Epithelial cell of alveolus of lung (primary cell): ENCODE measurements at places on chromosomes 12 and 14. TPM values are rescaled to one million over a fixed set of nuclear protein-coding genes. Genes with fewer than 3 reads are reported as not detected.

KRT85 gene
- not detected in 2 replicates for total RNA-seq

ANKS1B gene
- 0.32 TPM in 1 of 2 replicates, not detected in the other for total RNA-seq

CPNE6 gene
- total RNA-seq, result not detected in 2 replicates

CHFR gene
- total RNA-seq, result 22.5 and 31.2 TPM in 2 replicates

MAP3K9 gene
- total RNA-seq, result 0.48 and 1.7 TPM in 2 replicates

PRH2 gene
- total RNA-seq, result 0.13 and 0.48 TPM in 2 replicates

CIROP gene
- 0.88 TPM in 1 of 2 replicates, not detected in the other for total RNA-seq

NRIP2 gene
- 1.0 TPM in 1 of 2 replicates, not detected in the other for total RNA-seq

SLC2A14 gene
- 0.26 TPM in 1 of 2 replicates, not detected in the other for total RNA-seq

LBHD2 gene
- total RNA-seq, result not detected in 2 replicates

SNRPF gene
- 12.1 and 14.9 TPM in 2 replicates for total RNA-seq

OTOGL gene
- under 0.01 TPM in 1 of 2 replicates, not detected in the other for total RNA-seq

C3AR1 gene
- total RNA-seq, result 1.9 TPM in 1 of 2 replicates, not detected in the other

ZNF664 gene
- total RNA-seq, result 19.8 and 55.7 TPM in 2 replicates

RILPL1 gene
- total RNA-seq, result 17.1 and 19.7 TPM in 2 replicates

MANSC4 gene
- not detected in 2 replicates for total RNA-seq

RIC8B gene
- 6.7 and 20.4 TPM in 2 replicates for total RNA-seq

BMP4 gene
- total RNA-seq, result 14.6 and 117 TPM in 2 replicates

PRR4 gene
- 0.64 and 1.3 TPM in 2 replicates for total RNA-seq

KRT80 gene
- total RNA-seq, result 0.64 and 0.91 TPM in 2 replicates

SLC4A8 gene
- total RNA-seq, result 1.9 and 3.4 TPM in 2 replicates

RPGRIP1 gene
- total RNA-seq, result under 0.01 TPM in 1 of 2 replicates, not detected in the other

TGFB3 gene
- total RNA-seq, result 7.2 and 11.3 TPM in 2 replicates

PPM1A gene
- 13.6 and 20.7 TPM in 2 replicates for total RNA-seq

CRACR2A gene
- 0.80 and 4.5 TPM in 2 replicates for total RNA-seq

KRT72 gene
- not detected in 2 replicates for total RNA-seq

TMEM117 gene
- total RNA-seq, result 3.7 and 5.5 TPM in 2 replicates

KCNJ8 gene
- total RNA-seq, result 2.3 and 3.2 TPM in 2 replicates

NR4A1 gene
- 11.5 and 66.0 TPM in 2 replicates for total RNA-seq

PPP2R3C gene
- 22.1 and 28.1 TPM in 2 replicates for total RNA-seq

SPTB gene
- total RNA-seq, result not detected in 2 replicates

HVCN1 gene
- total RNA-seq, result 4.4 and 6.4 TPM in 2 replicates

BCAT1 gene
- 69.1 and 135 TPM in 2 replicates for total RNA-seq

RFX4 gene
- total RNA-seq, result not detected in 2 replicates

CLEC1B gene
- not detected in 2 replicates for total RNA-seq

PXMP2 gene
- 27.5 and 38.0 TPM in 2 replicates for total RNA-seq

KLRG1 gene
- 1.4 and 3.0 TPM in 2 replicates for total RNA-seq

LIN7A gene
- total RNA-seq, result 7.5 and 15.6 TPM in 2 replicates

TCHP gene
- total RNA-seq, result 7.5 and 9.4 TPM in 2 replicates

CCDC196 gene
- not detected in 2 replicates for total RNA-seq

IFNG gene
- total RNA-seq, result not detected in 2 replicates

CELA1 gene
- not detected in 2 replicates for total RNA-seq
